ENCODE measurements at places on chromosomes 4 and X.

DNA sequence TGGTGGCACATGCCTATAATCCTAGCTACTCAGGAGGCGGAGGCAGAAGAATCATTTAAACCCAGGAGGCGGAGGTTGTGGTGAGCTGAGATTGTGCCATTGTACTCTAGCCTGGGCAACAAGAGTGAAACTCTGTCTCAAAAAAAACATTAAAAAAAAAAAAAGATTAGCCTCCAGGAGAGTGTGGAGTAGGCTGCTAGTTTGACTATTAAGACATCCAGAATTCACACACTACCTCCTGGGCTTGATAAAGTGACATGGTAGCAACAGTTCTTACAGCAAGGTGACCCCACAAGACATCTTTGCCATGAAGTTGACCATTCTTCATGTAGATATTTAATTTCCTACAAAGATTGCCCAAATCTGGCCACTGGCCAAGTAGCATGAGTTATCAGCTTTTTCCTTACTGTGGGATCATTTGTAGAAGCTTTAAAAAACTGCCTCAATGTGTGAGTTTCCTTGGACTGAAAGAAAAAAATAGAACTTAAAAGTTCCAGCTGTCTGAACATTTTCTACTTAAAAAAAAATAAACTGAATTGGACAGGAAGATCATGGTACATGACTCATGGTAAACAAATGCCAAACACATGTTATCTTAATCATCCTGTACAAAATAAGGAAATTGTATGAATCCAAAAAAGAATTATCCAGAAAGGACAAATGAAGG, 35.3 kb upstream of the SPRY1 start:
- ATAC-seq: peak; percentile 75

GRCh38 chr4:185654311-185654710, 119.0 kb upstream of the PDLIM3 start:
- no peak for ATAC-seq

DNA sequence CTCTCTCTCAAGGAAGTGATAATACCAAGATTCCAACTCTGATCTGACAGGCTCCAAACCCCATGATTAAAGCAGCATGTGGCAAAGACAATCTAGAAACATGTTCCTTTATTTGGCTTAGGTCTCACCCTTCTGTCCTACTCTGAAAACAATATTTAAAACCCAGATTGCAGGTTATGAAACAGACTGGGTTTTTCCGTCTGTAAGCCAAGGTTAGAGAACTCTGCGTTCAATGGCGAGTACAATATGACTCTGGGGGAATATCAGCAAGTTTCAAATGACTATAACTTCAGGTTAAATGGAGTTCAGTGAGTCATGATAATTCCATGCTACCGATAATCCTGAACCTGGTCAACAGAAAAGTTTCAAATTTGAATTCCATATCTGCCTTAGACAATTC, 50.8 kb downstream of the ANAPC10 start:
- ATAC-seq: no peak

- no peak for ATAC-seq
Measured at GRCh38 chrX:118049713-118050112, 66.9 kb downstream of the KLHL13 start.

DNA sequence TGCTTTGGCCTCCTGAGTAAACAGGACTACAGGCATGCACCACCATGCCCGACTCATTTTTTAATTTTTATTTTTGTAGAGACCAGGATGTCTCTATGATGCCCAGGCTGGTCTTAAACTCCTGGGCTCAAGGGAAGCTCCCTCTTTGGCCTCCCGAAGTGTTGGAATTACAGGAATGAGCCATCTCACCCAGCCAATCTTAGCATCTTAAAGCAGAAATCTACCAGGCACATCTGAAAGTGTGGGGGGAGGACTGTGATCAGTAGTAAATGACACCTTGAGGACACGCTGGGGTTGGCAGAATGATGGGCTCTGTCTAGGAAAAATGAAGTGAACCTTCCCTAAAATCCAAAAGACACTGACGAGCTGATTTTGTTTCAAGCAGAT, 149.2 kb downstream of the SPATA18 start:
- no peak for ATAC-seq

GRCh38 chr4:139647184-139647583, 18.4 kb upstream of the MGST2 start:
- no peak for ATAC-seq

- ATAC-seq: no peak
Measured at GRCh38 chrX:44232081-44232480, 111.4 kb downstream of the EFHC2 start.

GRCh38 chr4:174398728-174399127, 115.0 kb downstream of the CEP44 start:
- no peak for ATAC-seq

- ATAC-seq: no peak
Measured at GRCh38 chr4:158201876-158202275, 8.4 kb upstream of the TMEM144 start.

DNA sequence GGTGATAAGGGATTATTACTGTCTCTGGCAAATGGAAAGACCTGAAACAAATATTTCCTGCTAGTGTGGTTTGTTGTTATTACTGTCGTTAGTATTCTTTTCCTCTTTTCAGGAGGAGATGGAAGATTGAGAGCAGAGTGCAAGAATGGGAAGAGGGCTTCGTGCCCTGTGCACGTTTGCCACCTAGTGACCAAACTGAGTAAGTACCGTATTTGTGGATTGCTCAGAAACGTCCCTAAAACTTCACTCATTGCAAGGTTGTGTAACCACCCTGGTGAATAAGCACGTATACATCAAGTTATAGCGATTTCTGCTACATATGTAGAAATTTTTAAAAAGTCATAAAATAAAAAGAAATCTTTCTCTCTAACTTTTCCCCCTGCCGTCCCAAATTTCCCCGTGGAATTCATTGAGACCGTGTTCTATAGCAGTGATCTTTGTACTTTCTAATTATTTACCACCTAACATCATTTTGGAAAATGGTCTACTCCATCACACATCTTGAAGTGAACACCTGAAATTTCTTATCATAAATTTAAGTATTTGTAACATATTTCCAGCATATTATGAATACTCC, 24.3 kb downstream of the LINC00632 start:
- ATAC-seq: peak; percentile 92

DNA sequence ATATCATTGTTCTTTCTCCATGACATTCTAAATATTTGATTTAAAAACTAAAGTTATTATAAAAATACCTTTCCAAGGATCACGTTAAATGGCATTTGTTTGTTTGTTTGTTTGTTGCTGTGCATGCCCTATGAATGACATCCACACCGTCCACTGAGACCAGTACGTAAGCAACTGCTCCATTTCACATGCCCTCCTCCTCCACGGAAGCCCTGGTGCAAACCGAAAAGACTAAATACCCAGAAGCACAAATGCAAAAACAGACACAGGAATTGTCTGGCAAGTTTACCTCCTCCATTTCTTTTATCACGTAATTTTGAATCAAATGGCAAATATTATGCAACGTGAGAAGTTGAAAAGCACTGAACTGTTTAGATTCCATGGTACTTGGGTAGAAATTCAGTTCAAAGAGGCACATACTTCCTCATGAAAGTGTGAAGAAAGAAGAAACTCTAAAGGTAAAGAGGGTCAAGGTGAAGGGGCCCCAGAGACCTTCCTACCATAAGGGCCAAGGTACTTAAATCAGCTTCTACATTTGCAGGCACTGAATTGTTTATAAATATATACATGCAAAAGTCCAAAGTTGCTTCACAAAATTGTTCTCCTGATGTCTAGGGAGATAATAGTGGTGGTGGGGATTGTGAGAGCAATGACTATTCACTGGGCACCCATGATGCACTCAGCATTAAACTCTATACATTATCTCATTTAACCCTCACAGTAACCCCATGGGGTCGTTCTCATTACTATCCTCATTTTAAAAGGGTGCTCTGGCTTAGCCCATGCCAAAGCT, 23.4 kb downstream of the IRF2 start:
- ATAC-seq: no peak

GRCh38 chrX:16654093-16654492, 4.1 kb downstream of the S100G start:
- peak; percentile 81 for ATAC-seq

- ATAC-seq: no peak
Measured at GRCh38 chr4:15339737-15340136, 88.1 kb upstream of the C1QTNF7 start.

- ATAC-seq: no peak
Measured at GRCh38 chrX:24790166-24790565, 96.4 kb downstream of the POLA1 start.

DNA sequence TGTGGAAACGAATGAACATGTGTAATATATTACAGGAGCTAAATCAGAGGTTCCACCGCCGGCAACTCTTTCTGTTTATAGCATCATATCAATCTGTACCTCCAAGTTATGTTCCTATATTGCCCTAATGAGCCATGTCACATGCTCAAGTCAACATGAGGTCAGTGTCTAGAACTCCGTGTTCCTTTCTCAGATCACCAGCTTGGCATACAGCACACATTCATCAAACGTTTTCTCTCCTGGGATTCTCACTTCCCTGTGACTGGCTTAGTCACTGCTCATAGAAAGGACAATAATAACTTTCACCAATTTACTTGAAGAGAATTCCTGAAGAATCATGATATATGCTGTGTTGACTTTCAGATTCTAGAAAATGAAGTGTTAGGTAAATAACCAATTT, 532.0 kb upstream of the SPANXN1 start:
- ATAC-seq: no peak

DNA sequence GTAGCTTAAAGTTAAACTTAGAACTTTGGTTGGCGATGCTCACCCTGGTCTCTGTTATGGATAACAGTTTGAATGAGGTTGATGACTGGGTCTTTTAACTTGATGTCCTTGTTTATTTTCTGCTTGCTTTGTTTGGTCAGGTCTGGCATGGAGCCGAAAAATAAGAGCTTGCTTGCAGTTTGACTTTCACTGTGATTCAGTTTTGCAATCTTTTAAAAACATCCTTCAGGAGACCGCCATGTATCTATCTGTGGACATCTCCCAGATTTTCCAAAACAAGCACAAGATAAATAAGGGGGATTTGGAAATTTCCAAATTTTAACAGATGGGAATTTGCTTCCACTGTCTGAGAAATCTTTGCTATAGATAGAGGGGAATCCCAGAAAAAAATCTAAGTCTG, 246.7 kb downstream of the PALLD start:
- no peak for ATAC-seq

DNA sequence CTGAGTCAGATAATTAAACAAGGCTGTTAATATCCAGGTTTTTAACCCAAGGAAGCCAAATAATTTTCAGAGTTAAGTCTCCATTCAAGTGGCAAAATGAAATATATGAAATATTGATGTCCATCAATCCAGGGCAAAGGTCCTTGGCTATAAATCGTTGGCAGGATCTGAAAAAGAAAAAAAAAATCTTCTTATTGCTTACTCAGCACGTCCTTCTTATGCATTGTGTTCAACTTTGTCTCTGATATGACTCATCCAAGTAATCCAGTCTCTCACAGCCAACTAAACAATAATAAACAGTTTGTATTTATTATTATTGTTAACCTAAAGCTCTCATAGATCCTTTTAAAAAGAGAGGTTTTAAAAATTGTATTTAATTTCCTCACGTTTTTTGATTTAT, 851.2 kb downstream of the ADGRL3 start:
- no peak for ATAC-seq

- ATAC-seq: no peak
Measured at GRCh38 chrX:121337816-121338215, 290.4 kb downstream of the GLUD2 start.

DNA sequence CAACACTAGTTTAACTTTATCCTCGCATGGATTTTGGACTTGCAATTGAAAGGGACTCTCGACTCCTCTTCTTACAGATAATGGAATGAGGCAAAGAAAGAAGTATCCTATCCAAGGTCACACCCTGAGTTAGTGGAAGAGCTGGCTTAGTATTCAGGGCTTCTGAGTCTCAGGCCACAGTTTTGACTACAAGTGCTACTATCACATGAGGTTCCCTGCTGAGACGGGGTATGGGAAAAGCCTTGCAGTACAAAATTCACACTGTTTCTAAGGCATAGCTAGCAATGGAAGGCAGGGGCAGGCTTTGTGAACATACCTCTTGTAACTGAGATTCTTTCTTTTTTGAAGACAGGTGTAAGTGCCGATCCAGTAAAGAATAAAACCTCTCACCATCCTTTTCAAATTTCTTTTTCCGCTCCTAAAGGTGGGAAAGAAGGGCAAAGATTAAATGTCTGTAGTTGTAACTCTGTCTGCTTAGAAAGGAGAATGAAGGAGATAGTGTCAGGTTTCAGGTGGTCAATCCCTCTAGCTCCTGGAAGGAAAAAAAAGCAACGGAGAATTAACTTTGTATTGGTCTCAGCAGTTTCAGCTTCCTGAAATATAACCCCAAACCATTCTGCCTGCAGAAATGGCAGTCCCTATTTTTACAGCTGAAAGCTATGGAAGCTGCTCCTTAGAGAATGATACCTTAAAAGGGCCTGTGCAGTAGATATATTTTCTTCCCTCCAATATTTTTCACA, 199.0 kb downstream of the OPHN1 start:
- ATAC-seq: no peak

- ATAC-seq: no peak
Measured at GRCh38 chr4:158170691-158171561, 1.9 kb downstream of the GASK1B start.

- ATAC-seq: no peak
Measured at GRCh38 chrX:118528071-118528737, 32.6 kb downstream of the DOCK11 start.

GRCh38 chr4:26819026-26819425, 41.6 kb upstream of the STIM2 start:
- ATAC-seq: no peak

DNA sequence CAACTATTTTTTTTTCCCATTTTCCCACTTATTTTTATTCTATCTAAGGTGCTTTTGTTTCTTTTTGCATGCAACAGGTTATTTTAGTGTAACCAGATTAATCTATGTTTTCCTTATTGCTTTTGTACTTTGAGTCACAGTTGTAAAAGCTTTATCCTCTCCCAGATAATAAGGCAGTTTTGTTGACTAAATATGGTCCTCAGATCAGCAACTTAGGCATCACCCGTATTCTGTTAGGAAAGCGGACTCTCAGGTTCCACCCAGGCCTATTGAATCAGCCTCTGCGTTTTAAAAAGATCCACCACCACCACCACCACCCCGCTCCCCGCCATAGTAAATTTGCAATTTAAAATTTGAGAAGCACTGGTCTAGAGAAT, 58.6 kb upstream of the USP9X start:
- no peak for ATAC-seq

Data from SK-N-SH treated with all-trans-retinoic acid at 6 μM for 48 hours (cell line).